ENCODE measurements at places on chromosomes 4 and X.

DNA sequence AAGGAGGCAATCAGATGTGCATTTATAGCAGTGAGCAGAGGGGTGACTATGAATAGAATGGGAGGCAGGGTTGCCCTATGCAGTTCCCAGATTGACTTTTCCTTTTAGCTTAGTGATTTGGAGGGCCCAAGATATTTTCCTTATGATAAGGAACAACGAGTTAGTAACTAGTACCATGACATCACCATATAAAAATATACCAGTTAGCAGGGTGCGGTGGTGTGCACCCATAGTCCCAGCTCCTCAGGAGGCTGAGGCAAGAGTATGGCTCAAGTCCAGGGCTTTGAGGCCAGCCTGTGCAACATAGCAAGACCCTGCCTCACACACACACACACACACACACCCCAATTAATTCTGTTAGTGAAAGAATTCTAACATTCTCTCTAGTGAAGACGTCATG is 53.0 kb downstream of the IL13RA2 start:
- no peak for DNase-seq

- DNase-seq, result peak; percentile 55
Measured at GRCh38 chr4:13905543-13905942, 278.0 kb upstream of the BOD1L1 start.

DNA sequence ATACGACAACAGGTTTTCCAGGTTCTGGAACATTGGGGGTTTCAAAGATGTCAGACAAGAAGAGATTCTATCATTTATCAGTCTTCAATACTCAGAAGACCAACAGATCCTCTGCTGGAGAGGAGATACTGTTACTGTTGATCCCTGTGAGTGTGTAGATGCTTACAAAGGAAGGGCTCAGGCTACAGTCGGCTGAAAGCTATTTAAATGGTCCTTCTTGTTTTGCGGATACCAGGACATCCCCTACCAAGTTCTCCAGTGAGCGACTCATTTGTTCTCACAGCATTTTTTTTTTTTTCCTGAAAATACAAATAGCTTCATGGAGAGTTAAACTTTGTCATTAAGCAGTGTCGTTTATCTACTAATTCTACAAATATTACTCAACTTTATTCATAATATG is 201.6 kb downstream of the CAMK2D start:
- no peak for DNase-seq

DNA sequence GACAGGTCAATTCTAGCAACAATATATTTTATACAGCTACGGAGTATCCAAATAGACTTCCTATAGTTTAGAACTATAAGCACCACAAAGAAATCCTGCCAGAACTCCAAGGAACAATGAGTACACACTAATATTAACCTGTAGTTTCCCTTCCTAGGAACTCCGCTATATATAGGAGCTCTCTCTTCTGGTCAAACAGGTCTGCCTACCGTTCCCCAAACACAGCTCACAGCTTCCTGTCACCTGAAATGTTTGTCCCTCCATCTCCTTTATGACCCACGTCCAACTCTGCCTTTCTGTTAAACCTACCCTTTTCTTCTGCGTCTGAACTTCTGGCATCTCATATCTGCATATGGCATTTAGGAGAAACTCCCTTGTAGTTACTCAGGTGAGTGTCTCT is 10.5 kb upstream of the GJB1 start:
- no peak for DNase-seq

- DNase-seq, result peak; percentile 61
Measured at GRCh38 chr4:20026456-20026855, 225.2 kb upstream of the SLIT2 start.
